Endothelial cell of umbilical vein (primary cell): ENCODE measurements at places on chromosomes 11 and 22.

- no peak for DNase-seq
These were observed 85.1 kb downstream of the MYO7A start for GRCh38 chr11:77213029-77213579.

DNA sequence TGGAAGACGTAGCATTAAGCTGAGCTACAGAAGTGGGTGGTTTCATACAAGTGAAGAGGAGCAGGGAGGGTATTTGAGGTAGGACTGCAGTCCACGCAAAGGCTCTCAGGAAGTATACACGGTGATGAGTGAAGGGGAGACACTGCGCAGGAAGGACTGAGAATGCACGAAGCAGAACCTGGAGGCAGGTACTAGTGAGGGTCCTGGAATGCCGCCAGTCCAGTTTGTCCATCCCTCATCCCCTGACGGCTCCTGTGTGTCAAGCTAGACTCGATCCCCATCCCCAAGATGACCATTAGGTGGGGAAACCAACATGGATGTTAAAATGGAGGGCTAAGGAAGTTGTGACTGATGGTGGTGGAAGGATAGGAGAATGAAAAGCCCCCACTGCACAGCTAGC, 23.8 kb downstream of the ART5 start:
- no peak for DNase-seq

DNA sequence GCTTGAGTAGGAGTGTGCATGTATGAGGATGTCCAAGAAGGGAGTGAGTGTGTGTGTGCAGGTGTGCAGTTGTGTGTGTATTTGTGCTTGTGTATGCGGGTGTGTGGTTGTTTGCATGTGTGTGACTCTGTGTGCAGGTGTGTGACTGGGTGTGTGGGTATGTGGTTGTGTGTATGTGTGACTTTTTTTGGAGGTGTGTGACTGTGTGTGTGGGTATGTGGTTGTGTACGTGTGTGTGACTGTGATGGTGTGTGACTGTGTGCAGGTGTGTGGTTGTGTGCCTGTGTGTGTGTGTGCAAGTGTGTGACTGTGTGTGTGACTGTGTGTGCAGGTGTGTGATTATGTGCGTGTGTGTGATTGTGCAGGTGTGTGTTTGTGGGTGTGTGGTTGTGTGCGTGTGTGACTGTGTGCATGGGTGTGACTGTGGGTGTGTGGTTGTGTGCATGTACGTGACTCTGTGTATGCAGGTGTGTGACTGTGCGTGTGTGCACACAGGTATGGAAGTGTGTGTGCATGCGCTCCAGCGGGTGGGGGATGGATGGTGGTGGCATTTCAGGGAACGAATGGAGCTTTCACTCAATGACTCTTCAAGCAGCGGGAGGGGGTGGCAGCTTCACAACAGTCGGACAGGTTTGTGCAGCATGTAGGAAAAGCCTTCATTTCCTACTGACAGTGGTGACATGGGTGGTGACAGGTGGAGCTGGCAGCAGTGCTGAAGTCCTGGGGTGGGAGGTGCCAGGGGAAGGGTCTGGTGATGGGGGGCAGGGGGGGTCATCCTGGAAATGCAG, 47.6 kb downstream of the CACNA1I start:
- no peak for DNase-seq

DNA sequence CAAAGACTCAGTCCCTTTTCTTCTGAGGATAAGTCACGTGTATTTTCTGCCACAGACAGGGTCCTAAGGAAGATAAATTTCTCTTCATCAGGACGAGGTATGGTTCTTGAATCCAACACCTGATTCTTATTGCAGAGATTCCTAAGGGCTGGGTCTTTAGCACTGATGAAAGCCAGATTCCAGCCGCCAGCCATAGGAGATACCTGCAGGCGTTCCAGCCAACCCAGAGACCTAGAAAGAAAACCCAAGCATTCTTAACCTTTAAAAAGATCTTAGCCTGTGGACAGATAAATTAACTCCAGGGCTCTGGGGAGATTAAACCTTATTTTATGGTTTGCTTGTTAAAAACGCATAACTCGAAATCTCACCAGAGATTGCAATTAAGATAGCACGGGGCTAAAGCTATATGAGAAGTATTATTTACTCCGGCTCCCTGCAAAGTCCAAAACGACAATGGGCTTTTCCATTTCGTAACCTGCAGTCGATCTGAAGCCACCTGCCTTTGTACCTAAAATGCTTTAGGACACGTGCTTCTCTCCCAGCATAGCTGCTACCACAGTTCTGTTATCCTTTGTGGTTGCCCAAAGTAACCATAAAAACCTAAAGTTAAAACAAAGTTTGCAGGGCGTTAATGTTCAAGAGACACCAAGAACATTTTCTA, 104.5 kb downstream of the NXPE2 start:
- DNase-seq = no peak

DNA sequence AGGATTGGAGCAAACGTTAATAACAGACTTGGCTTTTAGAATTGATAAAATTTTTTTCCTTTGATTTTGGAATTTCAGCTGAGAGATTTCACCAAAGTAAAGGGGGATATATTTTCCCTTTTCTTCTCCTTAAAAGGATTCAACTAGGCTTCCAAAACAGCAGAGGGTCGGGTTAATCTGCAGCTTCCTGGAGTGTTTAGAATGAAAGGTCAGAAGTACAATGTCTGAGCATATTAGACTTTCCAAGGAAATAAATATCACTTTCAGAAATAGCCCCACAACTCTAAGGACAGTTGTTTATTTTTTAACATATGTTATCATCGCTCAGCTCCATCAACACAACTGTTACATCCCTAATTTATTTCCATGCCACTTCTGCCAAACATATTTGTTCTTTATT, 1532.9 kb upstream of the RAG2 start:
- no peak for DNase-seq

- DNase-seq = no peak
These were observed 10.2 kb upstream of the TBC1D10A start for GRCh38 chr22:30336752-30337460.
